ENCODE measurements at places on chromosomes 4 and X.

GRCh38 chr4:1008840-1009541, 2.4 kb upstream of the FGFRL1 start:
- DNase-seq, result no peak

- no peak for DNase-seq
Measured at GRCh38 chrX:40449956-40450706, 130.6 kb upstream of the ATP6AP2 start.

DNA sequence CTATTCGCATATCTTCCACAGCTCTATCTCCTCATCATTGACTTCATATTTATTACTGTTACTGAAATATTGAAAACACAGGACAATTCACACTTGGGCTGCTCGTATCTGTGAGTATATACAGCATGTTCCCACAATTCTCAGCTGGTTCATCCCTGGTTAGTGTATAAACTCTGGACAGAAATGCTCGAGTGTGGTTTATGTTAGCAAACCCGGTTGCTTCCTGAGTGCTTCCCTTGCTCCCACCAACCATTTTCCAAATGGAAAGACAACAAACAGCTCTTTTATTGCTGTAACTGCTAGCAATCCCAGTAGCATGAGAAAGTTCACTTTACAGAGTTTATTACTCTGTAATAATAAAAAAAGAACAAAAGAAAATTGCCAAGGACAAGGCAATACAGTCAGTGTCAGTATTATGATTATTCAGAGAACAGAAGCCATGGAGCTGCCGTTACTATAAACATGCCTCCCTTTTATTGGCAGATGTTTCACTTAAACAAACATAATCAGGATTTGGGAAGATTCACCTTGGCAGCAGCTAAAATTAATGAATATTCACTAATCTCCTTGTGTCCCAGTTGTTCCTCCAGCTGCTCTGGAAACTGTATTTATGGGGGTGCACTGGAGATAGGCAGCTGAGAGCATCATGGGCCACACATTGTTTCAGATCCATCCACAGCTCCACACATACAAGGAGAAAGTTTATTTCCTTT, 134.1 kb upstream of the GUCY1A1 start:
- no peak for DNase-seq

DNA sequence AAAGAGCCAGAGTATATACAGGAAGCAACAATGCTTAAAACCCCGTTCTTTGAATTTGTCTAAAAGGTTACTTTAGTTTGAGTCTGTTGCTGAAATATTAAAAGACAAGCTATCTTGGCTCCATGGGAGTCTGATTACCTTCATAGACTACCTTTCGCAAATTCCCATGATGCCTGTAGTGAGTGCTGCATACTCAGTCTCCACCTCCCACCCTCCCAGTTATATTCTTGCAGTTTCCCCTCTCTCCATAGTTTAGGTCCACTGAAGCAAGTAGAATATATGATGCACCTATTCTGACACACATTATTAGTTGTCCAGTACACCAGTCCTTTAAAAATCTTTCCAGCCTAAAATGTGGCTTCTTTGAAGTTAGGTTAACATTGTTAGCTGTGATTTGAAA, 2.4 kb downstream of the CNKSR2 start:
- DNase-seq, result no peak

DNA sequence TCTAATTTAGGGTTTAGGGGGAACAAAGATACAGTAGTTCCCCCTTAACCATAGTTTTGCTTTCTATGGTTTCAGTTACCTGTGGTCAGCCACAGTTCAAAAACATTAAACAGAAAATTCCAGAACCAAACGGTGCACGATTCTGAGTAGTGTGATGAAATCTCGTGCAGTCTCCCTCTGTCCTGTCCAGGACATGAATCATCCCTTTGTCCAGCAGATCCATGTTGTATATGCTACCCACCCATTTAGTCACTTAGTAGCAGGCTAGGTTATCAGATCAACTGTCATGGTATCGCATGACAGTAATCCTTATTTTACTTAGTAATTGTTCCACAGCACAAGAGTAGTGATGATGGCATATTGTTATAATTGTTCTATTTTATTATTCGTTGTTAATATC, 556.1 kb downstream of the IL1RAPL1 start:
- no peak for DNase-seq

GRCh38 chr4:5203309-5203992, 152.2 kb downstream of the STK32B start:
- no peak for DNase-seq

- no peak for DNase-seq
Measured at GRCh38 chr4:129526812-129527211, 430.9 kb downstream of the C4orf33 start.

DNA sequence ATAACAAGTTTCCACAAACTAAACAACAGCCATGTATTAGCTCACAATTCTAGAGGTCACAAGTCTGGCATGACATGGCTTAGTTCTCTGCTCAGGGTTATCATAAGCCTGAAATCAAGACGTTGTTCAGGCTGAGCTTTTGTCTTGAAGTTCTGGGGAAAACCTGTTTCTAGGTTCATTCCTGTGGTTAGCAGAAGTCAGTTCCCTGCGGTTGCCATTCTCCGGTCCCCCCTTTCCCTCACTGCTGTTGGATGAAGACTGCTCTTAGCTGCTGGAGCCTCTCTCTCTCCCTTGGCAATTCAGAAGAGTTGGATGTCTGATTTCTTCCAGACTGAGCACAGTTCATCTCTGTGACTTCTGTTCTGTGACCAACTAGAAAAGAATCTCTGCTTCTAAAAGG, 962.6 kb downstream of the PCDH7 start:
- DNase-seq, result no peak

- no peak for DNase-seq
Measured at GRCh38 chr4:1656132-1656531, 28.0 kb downstream of the FAM53A start.

DNA sequence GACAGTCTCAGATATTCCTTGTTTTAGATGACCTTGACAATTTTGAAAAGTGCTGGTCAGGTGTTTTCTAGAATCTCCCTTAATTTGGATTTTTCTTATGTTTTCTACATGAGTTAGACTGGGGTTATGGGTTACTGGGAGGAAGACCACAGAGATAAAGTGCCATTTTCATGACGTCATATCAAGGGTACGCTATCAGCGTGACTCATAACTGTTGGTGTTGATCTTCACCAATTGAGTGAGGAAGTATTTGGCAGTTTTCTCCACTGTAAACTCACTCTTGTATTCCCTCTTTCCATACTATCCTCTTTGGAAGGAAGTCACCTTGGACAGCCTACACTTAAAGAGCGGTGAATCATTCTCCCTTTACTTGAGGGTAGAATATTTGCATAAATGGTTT, 56.9 kb downstream of the MAGEC1 start:
- no peak for DNase-seq

- DNase-seq, result no peak
Measured at GRCh38 chrX:46386511-46386910, 158.7 kb downstream of the ZNF674 start.

DNA sequence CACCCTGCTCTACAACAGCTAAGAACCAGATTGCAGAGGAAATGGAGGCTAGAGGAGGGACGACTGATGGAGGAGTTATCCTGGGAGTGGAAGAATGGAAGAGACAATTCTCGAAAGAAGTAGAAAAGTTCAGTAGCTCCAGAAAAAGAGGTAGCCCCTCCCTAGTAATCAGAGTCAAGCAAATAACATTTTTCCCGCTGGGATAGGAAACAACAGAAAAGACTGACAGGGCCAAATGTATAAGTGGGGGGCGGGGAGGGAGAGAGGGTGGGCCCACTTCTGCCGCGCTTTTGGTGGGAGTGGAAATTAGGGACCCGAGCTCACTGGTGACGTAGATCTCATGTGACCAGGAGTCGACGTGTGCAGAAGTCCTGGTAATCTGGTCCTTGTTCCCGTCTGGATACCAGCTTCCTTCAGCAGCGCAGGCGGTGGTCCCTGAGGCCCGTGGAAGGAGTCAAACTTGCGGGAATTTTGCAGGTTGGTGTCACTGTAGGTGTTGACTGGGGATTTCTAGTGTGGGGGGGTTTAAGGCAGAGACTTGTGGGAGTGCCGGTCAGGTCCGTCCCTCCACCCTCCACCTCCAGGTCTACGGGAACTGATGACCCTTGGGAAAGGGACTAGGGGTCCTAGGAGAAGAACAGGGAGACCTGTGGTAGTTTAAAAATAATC, at the start of gene TCEAL9:
TCEAL9 (plus strand) TSS at position 377 of the 669 bp plus-strand sequence. CDS start 1,179 bp downstream, outside the sequence.
- no peak for DNase-seq

- no peak for DNase-seq
Measured at GRCh38 chrX:47745416-47745815, 86.4 kb upstream of the UXT start.

- no peak for DNase-seq
Measured at GRCh38 chr4:56227301-56227835, 159.9 kb downstream of the AASDH start.

- DNase-seq, result no peak
Measured at GRCh38 chrX:133668225-133668931, 253.1 kb upstream of the GPC4 start.

DNA sequence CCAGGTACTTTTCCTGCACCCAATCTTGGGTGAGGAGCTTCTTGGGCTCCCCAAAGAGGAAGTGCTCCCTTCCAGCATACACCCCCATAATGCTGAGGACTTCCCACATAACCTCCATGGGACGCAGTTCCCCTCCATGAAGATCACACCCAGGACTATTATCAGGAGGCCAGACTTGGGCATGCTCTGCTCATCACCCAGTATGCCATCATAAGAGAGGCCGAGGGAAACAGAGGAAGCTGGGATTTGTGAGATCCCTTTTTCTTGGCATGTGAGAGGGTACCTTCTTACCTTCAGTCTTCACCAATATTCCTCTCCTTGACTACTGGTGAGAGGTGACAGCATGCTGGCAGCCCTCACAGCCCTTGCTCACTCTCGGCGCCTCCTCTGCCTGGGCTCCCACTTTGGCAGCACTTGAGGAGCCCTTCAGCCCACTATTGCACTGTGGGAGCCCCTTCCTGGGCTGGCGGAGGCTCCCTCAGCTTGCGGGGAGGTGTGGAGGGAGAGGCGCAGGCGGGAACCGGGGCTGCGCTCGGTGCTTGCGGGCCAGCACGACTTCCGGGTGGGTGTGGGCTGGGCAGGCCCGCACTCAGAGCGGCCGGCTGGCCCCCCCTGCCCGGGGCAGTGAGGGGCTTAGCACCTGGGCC, 15.7 kb upstream of the HSFX1 start:
- DNase-seq, result no peak

- DNase-seq, result no peak
Measured at GRCh38 chr4:145635117-145635516, 15.9 kb downstream of the MMAA start.

GRCh38 chr4:145635630-145636029, 16.4 kb downstream of the MMAA start:
- no peak for DNase-seq

DNA sequence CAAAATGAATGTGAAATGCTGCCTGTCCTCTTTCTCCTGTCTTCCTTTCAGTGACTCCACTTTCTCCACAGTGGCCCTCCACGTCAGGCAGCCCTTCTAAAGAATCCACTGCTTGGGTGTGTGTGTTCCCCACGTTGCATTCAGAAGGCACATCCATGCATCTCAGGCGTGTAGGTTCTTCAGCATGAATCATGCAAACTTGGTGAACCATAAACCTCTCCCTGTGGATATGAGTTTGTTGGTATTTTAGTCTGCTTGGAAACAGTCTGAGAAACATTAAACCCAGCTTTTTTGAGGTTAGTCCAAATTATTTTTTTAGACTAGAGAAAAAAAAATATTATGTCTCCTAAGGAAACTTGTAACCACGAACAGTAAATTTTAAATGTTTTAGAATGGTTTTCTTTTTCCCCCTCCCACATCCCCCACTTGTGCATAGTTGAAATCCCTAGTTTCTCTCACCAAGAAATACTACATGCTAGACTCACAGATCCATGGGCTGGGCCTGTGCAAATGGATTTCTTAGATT, 251.6 kb downstream of the CBR4 start:
- no peak for DNase-seq

- no peak for DNase-seq
Measured at GRCh38 chr4:140652601-140653000, 83.8 kb upstream of the UCP1 start.

GRCh38 chr4:138420471-138420870, 178.3 kb upstream of the SLC7A11 start:
- no peak for DNase-seq

DNA sequence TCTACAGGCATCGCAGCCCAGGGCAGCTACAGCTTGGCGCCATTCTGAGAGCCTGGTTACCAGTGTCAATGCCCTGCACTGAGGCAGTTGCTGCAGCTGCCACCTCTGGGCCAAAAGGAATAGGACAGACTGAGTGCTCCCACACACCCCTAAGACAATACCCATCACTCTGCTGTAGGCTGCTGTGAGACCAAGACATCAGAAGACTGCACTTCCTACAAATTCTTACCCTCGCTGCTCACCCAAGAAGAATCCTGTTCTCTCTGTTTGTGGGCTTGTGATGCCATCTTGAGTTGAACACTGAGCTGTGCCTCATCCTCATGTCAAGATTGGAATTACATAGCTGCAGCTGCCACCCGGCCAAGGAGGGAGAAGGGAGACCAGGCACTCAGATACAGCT, 1847.0 kb upstream of the PCDH10 start:
- no peak for DNase-seq

DNA sequence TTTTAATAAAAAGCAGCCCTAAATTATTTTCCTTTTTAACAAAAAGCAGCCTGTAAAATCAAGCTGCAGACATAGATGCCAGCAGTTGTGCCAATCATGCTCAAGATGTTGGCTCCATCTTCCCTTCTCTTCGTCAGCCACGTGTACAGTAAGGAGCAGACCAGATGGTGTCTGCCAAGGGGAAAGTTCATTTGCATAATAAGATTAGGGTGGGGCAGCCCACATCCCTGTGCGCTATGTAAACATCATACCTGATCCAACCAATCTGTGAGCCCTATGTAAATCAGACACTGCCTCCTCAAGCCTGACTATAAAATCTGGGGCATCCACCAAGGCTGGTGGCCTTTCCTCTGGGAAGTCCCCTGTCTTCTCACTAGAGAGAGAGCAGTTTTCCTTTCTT, 23.1 kb upstream of the C1GALT1C1 start:
- DNase-seq, result no peak

GRCh38 chr4:146790515-146790914, 151.8 kb downstream of the POU4F2 start:
- no peak for DNase-seq

DNA sequence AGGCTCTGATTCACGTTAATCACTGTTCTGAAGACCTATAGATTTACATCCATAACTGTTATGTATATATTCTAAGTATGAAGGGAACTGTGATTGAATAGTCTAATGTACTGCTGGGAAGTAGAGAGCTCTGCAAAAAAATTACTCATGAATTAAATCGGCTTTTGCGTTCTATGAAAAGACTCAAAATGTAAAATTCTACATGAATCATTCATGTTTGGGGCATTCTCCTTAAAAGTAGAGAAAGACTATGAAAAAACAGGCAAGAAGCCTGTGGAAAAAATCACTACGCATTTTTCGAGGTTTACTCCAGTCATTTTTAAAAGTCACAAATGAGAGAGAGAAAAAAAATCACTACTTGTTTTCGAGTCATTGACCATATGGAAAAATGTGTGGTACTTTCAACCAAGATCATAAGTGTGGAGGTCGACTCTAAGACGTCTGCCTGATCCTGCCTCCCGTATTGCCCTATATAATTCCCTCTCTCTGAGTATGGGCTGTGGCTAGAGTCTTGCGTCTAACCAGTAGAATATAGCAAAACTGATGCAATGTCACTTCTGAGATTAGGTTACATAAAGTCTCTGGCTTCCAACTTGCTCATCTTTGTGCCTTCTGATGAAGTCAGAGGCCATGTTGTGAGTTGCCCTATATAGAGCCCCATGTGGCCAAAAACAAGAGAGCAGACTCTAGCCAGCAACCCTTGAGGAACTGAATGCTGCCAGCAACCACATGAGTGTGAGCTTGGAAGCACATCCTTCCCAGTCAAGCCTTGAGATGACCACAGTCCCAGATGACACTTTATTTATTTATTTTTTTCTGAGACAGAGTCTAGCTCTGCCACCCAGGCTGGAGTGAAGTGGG, 32.1 kb upstream of the VEGFD start:
- DNase-seq, result no peak

- no peak for DNase-seq
Measured at GRCh38 chrX:136906921-136907510, 26.5 kb upstream of the RBMX start.

Measured in osteocyte (in vitro differentiated cells).